ENCODE measurements at places on chromosomes 2 and 18. TPM values are rescaled to one million over a fixed set of nuclear protein-coding genes. Genes with fewer than 3 reads are reported as not detected.

The CYP27C1 gene
- total RNA-seq, result 0.33 TPM

DNA sequence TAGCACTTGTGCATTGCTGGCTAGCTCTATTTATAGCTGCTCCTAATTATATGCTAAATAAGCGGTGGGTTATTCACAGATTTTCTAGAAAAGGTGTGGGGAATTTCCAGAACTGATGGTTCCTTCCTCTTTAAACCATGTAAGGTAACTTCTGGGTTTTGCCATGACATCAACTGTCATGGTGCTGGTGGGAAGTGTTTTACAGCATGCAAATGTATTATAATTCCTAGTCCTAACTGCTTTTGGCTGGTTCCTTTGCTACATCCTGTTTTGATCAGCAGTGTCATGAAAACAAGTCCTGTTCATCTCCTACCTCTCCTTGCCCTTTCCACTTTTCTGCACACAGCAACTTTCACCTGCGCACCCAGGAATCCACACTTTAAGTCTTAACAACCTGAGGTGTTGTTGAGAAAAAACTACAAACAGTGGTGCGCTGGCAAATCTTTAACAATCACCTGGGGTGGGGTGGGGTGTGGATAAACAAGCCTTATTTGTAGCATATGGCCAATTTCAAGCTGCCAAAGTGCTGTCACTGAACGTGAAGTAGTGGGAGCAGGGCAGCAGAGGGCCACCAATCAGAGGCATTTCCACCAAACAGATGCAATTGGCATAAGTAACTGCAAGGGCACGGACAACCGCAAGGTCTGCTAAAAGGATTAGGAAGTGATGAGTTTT lies 33.4 kb upstream of the SKOR2 start:
- peaks cover 14% of the 10 kb centered on the region for H3K27me3 ChIP-seq
- H3K4me3 ChIP-seq, result no peak overlapping the region
- DNase-seq, result no peak
- H3K27ac ChIP-seq, result no peak overlapping the region

The TMEM247 gene
- total RNA-seq, result not detected

GRCh38 chr2:218961651-218962570 lies 2.4 kb downstream of the CDK5R2 start:
- no peak for DNase-seq
- no peaks in the 10 kb centered on the region for H3K36me3 ChIP-seq
- no peak overlapping the region for H3K27ac ChIP-seq
- H3K4me1 ChIP-seq, result peaks cover 24% of the 10 kb centered on the region
- peaks cover 53% of the 10 kb centered on the region for H3K27me3 ChIP-seq

- no peaks in the 10 kb centered on the region for H3K27me3 ChIP-seq
- H3K27ac ChIP-seq, result no peak overlapping the region
- H3K36me3 ChIP-seq, result no peaks in the 10 kb centered on the region
These were observed 258.9 kb upstream of the CXCR4 start for GRCh38 chr2:136376798-136377211.

DNA sequence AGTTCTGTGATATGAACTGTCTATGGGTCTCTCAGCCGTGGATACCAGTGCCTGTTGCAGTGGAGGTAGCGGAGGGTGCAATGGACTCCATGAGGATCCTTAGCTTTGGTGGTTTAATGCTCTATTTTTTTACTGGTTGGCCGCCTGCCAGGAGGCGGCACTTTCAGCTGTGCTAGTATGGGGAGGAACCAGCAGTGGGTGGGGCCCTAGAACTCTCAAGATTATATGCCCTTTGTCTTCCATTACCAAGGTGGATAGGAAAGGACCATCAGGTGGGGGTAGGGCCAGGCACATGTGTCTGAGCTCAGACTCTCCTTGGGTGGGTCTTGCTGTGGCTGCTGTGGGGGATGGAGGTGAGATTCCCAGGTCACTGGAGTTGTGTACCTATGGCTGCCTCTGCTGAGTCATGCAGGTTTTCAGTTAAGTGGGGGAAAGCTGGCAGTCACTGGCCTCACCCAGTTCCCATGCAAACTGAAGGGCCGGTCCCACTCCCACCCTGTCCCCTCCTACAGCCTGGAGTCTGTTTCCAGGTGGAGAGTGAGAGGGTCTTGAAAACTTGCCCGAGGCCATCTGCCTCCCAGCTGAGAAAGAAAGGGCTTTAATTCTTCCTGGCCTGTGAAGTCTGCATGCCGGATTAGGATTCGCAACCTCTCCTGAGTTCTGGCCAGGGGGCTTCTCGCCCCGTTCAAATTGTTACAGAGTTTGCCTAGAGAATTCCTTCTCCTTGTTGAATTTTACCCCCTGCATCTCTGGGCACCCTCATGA lies 14.5 kb downstream of the KCNS3 start:
- DNase-seq, result no peak
- no peaks in the 10 kb centered on the region for H3K27me3 ChIP-seq
- H3K4me3 ChIP-seq, result no peak overlapping the region

DNA sequence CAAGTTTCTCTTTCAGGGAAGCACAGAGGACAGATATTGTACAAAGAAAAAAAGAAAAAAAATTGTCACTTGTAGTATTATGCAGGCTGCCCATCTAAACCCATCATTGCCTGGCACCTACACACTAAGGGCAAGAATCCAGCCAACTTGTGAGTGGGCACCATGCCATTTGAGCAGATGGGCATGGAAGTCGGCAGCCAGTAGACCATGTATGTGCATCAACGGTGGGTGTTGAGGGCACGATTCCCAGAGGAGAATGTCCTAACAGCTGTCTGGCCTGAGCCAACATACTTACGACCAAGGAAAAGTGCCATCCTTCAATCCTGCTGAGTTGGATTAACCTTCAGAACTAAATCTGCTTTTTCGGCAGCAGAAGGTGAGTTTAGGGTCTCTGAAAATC lies 63.9 kb downstream of the ARHGAP15 start:
- no peak for DNase-seq
- no peaks in the 10 kb centered on the region for H3K4me1 ChIP-seq
- no peaks in the 10 kb centered on the region for H3K27me3 ChIP-seq
- H3K27ac ChIP-seq, result no peak overlapping the region
- H3K36me3 ChIP-seq, result no peaks in the 10 kb centered on the region
- no peak overlapping the region for H3K4me3 ChIP-seq

The RAB27B gene
- total RNA-seq, result 0.55 TPM

GRCh38 chr18:41972067-41972925 lies 17.3 kb downstream of the PIK3C3 start:
- H3K27ac ChIP-seq, result no peak overlapping the region
- H3K36me3 ChIP-seq, result peaks cover 19% of the 10 kb centered on the region
- H3K4me1 ChIP-seq, result peaks cover 60% of the 10 kb centered on the region

GRCh38 chr2:98935777-98936352 lies at the start of gene CRACDL:
TSS of gene CRACDL (minus strand) at chr2:98936225. CDS start at chr2:98846800, 89,425 bp downstream.
- no peak within 1 kb of the TSS for H3K27ac ChIP-seq
- H3K36me3 ChIP-seq, result no peaks in the 10 kb centered on the region
- peak within 1 kb of the TSS; percentile 50 for H3K4me3 ChIP-seq
- peaks cover 16% of the 10 kb centered on the region for H3K4me1 ChIP-seq
- no peak for DNase-seq

DNA sequence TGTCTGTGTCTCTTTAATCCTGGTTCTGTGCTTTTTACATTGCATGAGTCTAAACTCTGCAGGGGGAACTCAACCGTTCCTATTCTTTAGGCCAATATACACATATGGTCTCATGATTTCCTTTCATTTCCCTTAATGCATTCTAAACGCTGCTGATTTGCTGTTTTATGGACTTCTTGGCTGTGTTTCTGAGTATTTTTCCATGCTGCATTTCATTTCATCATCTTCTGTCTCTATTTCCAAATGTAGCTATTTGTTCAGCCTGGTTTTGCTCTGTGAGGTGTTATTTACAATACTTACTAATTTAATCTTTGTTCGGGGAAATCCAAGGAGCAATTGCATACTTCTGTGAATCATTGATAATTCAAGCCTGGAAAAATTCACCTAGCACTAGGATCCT lies 897.2 kb downstream of the TSN start:
- no peak overlapping the region for H3K27ac ChIP-seq
- no peaks in the 10 kb centered on the region for H3K36me3 ChIP-seq
- H3K27me3 ChIP-seq, result no peaks in the 10 kb centered on the region
- no peak overlapping the region for H3K4me3 ChIP-seq

The TEX44 gene
- not detected for total RNA-seq

The COBLL1 gene
- 17.6 TPM for total RNA-seq

GRCh38 chr2:205138735-205139134 lies 543.6 kb upstream of the NRP2 start:
- H3K27ac ChIP-seq, result no peak overlapping the region
- no peaks in the 10 kb centered on the region for H3K27me3 ChIP-seq
- no peaks in the 10 kb centered on the region for H3K36me3 ChIP-seq
- H3K4me1 ChIP-seq, result no peaks in the 10 kb centered on the region
- DNase-seq, result no peak

The IL1F10 gene
- not detected for total RNA-seq

DNA sequence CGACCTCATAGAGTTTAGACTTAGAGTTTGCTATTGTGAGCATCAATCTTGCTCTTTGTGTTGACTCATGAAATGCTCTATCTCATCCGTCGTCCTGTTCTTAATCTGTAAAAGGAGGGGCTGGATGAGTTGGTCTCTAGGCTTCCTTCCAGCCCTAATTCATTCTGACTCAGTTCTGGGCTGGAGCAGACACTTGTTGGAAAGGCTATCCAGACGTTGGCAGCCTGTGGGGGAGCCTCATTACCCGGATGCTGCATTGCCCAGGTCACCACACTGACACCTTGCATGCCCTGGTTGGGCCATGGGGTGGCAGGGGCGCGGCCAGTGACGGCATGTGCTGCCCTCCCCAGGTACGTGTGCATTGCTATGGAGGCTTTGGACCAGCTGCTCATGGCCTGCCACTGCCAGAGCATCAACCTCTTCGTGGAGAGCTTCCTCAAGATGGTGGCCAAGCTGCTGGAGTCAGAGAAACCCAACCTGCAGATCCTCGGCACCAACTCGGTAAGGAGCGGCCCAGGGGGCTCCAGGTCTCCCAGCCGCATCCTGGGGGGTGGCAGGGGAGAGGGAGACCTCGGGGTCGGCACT lies 61.5 kb downstream of the EFR3B start:
- no peaks in the 10 kb centered on the region for H3K36me3 ChIP-seq
- H3K4me3 ChIP-seq, result no peak overlapping the region
- H3K27ac ChIP-seq, result no peak overlapping the region
- H3K4me1 ChIP-seq, result no peaks in the 10 kb centered on the region

DNA sequence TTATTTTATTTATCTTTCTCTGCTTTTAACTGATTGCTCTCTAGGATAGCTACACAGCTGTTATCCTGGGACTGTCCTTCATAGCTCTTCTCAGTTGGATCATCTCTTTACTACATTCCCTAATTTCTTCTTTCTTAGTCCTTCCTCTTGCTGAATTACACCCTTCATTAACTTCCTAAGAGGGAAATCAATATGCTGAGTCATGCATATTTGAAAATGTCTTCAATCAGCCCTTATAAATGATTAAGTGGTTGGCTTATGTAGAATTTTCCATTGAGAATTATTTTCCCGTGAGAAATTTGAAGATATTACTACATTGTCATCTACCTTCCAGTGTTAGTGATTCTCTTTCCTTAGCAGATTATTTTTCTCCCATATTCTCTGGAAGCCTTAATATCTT lies 214.2 kb downstream of the SOCS6 start:
- no peaks in the 10 kb centered on the region for H3K4me1 ChIP-seq

GRCh38 chr18:61893309-61893970 lies 633 bp upstream of the RNF152 start:
- peak overlapping the region; percentile 69 for H3K4me3 ChIP-seq
- H3K36me3 ChIP-seq, result no peaks in the 10 kb centered on the region
- peaks cover 30% of the 10 kb centered on the region for H3K4me1 ChIP-seq

The ELMOD3 gene
- total RNA-seq, result 26.3 TPM

DNA sequence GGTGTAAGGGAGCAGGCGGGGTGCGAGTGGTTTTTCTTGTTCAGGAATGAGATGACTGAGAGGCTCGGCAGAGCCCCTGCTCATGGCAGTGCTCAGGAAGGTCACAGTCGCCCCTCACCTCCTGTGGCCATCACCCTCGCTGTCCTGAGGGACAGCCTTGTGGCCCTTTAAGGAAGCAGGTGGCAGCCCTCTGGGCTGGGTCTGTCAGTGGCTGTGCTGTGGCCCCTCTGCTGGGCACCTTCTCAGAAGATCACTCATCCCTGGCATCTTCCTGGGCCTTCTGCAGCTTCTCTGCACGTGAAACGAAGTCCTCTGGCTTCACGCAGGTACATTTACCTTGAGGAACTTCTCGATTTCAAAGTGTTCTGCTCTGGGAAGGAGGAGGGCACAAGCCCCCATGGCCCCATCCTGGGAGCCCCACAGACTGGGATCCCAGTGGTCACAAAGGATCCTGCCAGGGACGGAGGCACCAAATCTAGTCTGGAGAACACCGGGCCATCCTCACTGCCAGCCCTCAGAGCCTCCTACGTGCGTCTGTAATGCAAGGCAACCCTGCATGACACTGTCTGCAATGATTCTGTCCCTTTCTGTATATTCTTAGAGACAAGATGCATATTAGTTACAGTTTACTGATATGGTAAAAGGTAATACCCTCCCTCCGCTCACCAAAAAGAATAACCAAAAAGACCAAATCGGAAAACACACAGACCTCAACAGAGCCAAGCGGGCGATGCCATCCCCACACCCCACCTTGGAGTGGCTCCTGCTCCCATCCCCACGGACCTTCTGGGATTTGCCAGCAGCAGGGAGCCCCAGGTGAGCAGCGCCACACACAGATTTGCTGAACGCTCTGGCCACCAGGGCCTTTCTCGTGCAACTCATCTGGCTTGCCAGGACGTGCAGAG lies 25.9 kb upstream of the FAHD2A start:
- no peaks in the 10 kb centered on the region for H3K4me1 ChIP-seq
- no peak overlapping the region for H3K27ac ChIP-seq
- no peak overlapping the region for H3K4me3 ChIP-seq
- no peaks in the 10 kb centered on the region for H3K27me3 ChIP-seq
- DNase-seq, result peak; percentile 37

The MTA3 gene
- 40.7 TPM for total RNA-seq

DNA sequence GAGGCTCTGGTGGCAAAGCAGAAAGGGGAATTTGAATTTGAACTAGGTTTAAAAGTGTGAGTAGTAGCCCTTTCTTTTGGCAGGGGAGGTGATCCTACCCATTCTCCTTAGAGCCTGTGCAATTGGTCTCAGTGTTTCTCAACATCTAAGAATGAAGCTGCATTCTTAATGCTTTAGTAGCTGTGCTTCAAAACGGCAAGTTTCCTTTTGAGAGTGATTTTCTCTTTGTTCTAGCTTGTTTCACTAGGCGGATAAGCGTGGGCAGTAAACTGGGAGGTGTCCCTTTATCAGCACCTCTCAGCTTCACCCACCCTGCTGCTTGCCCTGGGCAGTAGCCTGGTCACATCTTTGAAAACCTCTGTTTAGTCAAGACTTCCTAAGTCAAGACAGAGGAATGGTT lies 6.7 kb downstream of the CRIM1 start:
- H3K27me3 ChIP-seq, result no peaks in the 10 kb centered on the region
- no peaks in the 10 kb centered on the region for H3K36me3 ChIP-seq
- no peak for DNase-seq

The SCYGR4 gene
- total RNA-seq, result not detected

The PRSS56 gene
- not detected for total RNA-seq

DNA sequence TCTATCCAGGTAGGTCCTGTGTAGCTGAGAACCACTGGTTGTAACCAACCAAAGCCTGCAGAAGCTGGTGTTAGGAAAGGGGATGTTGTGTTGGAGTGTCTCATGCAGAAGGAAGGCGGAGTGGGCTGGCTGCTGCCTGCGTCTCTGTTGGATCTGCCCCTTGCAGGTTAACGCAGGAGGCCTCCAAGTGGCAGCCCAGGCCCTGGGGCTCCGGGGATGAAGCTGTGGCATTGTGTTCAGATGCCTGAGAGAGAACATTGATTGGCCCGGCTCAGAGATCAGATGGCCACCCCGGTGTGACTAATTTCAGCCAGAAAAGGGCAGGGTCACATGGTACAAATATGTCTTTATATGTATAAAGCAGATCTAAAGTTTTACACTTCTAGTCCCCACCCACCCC lies 216.0 kb downstream of the GLI2 start:
- no peak overlapping the region for H3K27ac ChIP-seq
- no peaks in the 10 kb centered on the region for H3K27me3 ChIP-seq
- no peaks in the 10 kb centered on the region for H3K4me1 ChIP-seq
- no peak for DNase-seq
